GM12891 (cell line): ENCODE measurements at places on chromosomes 16 and 17.

- no peak for DNase-seq
Observed at GRCh38 chr17:75267153-75267410, 3.9 kb downstream of the MIF4GD start.

DNA sequence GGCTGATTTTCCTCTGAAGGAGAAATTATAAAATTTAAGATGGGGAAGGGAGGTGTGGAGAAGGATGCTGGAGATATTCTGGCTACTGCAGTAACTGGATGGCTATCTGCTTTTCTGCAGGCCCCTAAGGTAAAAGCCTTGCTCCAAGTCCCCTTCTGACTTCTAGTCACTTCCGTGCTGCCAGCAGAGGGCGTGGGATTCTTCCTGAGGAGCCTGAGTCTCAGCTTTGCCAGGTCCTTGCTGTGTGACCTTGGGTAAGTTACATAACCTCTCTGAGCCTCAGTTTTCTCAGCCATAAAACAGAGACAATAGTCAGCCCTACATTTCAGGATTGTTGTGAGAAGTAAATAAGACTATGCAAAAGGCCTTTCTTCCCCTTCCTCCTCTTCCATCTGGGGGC, 24.3 kb upstream of the TMEM220 start:
- DNase-seq: peak; percentile 29

- no peak for DNase-seq
Observed at GRCh38 chr16:22360963-22361659, 13.3 kb downstream of the CDR2 start.

DNA sequence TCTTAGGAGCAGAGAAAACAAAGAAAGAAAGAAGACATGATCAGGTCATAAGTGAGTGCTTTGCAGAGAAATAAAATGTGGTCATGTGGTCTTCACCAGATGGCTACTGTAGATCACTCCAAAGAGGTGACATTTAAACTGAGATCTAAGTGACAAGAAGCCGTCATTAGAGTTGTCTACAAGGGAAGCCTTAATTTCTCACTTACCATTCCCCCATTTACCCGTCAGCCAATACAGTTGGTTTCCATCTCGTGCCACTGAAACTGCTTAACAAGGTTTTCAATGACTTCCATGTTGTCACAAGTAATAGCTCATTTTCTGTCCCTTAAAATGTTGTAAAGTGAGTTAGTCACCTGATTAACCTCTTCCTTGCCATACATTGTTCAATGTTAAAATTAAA, 6.4 kb upstream of the LYRM9 start:
- no peak for DNase-seq

DNA sequence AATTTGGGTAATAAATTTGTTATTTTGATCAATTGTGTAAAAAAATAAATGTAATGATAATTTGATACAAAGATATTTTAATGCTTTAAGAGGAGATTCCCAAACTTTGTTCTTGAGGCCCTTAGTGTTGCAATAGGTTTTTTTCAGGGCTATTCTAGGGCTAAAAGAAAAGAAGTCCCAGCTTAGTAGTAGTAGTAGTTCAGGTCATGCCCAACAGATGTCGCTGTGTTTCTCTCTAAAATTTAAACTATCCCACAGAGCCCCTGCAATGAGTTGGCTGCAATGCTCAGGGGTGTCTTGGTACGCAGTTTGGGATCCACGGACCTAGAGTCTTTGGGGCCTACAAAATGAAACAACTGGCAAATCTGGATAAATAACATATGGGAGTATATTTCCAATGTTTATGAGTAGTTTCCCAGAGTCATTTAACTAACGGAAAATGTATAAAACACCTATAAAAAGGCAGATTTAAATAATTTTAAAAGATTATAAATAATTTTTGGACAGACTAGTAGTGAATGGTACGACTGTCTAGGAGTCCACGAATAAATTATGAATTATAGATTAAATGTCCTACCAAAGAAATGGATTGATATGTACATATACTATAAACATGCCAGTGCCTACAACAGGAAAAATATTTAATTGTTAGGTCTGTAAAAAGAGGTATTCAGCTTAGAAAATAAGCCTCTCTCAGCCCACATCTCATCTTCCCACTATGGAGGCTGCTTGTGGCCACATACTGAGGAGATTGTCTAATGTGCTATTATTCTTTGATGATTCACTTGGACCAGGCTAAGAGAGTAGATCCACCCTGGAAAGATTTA, 228.5 kb upstream of the PMFBP1 start:
- peak; percentile 5 for DNase-seq

GRCh38 chr16:5045499-5046115, 11.9 kb upstream of the NAGPA start:
- DNase-seq: no peak

GRCh38 chr16:54282202-54282927, 4.2 kb downstream of the IRX3 start:
- no peak for DNase-seq

DNA sequence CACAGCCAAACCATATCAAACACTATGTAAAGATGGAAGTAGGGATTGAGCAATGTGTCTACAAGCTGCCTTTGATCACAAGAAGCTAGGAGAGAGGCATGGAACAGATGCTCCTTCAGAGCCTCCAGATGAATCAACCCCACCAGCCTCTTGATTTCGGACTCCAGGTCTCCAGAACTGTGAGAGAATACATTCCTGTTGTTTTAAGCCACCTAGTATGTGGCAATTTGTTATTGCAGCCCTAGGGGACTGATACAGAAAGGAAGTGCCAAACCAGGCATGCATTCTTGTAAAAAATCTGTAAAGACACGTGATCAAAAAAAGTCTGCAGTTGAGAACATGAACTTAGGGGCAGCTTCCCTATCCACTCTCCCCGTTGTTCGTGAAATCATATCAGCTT, 91.1 kb downstream of the C17orf67 start:
- no peak for DNase-seq

DNA sequence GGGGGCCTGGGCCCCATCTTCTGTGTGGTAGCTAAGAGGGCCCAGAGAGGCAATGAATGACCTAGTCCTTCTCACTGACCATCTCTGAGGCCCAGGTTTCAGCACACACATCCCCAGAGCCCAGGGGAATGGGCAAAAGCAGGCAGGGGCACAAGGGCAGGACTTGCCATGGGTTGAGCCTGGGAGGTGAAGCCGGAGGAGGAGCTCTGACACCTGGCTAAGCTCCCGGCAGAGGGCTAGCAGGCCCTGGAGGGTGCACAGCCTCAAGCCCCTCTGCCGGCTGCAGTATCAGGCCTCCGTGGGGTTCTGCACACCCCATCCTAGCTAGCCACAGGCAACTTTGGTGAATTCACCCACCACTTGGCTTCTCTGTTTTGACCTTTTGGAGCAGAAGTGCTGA, 5.3 kb downstream of the SRCIN1 start:
- DNase-seq: no peak

GRCh38 chr17:798246-798645, 16.1 kb downstream of the MRM3 start:
- no peak for DNase-seq

DNA sequence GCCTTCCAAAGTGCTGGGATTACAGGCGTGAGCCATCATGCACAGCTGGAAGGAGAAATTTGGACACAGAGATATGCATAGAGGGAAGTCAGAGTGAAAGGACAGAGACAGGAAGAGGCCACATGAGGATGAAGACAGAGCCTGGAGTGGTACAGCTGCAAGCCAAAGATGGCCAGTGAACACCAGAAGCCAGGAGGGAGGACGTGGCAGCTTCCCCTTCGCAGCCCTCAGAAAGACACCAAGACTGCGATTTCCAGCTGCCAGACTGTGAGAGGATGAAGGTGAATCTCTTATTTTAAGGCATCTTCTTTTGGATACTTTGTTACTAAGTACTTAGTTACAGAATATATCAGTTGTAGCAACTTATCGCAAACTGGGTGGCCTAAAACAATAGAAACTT, 60.5 kb upstream of the PLCG2 start:
- no peak for DNase-seq

DNA sequence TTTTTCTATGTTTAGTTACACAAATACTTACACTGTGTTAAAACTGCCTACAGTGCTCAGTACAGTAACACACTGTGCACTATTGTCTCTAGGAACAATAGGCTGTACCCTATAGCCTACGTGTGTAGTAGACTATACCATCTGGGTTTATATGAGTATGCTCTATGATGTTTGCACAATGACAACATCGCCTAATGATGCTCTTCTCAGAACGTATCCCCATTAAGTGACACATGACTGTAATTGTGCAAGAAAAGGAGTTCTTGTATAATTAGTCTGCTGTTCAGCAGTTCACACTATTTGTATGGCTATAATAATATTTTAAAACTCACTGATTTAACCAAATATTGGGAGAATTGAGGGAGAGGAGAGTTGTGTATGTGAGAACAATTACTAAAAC, 173.7 kb downstream of the TRIM37 start:
- no peak for DNase-seq

DNA sequence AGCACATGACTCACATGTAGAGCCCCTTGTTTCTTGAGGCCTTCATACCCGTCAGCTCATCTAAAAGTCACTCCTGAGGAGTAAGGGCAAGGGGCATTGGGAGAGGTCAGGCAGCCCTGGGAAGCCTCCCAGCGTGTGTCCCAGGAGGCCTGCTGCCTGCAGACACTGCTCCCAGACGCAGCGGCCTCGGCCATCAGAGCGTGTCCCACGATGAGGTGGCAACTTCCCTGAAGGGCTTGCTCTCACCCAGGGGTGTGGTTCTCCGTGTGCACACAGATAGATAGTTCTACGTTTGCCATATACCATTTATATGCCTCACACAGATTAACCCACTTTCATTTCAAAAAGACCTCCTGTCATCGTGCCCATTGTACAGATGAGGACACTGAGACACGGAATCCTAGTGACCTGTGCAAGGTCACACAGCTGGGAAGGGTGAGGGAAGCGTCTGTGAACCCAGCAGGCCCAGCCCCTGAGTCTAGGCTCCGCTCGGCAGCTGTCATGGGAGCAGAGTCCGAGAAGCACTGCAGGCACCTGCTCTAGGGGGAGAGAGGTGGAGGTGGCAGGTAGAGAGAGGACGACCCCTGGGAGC, 8.3 kb downstream of the TUBB3 start:
- no peak for DNase-seq

GRCh38 chr16:77374384-77374783, 60.5 kb downstream of the ADAMTS18 start:
- no peak for DNase-seq

DNA sequence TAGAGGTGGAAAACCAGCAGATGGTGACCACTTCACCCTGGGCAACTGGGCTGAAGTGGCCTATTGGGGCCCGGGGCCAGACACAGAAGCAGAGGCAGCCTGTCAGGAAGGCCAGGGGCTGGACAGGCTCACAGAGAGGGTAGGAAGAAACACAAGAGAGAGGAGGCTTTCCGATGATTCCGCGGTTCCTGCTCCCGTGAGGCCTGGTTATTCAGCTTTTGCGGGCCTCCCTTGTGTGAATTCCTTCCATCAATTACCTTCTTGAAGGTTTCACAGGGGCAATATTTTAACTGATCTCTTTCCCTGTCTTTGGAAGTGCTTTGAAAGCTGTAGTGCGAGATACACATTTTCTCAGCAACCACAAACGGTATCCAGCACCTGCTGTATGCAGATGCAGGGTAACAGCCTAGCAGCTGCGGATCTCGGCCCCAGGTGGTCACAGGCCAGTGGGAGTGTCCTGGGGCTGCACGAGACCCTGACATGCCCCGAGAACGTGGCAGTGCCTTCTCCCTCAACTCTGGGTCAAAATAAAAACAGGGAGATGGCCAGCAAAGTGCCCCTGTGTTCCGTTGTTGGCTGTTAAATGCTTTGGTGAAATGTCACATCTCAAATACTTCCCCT, 11.6 kb upstream of the CMIP start:
- no peak for DNase-seq

DNA sequence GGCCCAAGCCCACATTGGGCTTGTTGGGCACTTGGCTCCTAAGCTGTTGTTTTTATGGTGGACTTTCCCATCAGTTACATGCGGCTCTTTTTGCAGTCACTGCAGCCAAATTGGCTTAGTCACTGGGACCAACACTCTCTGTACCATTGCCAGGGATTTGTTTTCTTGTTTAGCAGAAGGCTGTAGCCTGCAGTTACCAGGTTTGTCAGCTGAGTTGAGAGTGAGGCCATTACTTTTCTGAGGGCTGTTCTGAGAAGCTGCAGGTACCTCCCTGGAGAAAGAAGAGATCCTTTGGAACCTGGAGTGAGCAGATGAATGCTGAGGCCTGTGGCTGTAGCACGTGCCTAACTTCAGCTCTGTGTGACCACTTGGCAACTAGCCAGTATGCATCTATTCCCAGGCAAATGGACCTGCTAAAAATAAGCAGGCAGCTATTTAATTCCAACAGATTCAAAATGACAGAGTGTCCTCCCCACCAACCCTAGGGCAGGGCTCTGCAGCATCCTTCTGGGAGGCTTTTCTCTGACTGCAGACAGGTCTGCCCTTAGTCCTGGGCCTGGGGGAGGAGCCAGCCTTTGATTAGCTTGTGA, 12.9 kb downstream of the AKAP1 start:
- no peak for DNase-seq

GRCh38 chr17:20216154-20216815, 207.1 kb downstream of the SPECC1 start:
- DNase-seq: no peak

DNA sequence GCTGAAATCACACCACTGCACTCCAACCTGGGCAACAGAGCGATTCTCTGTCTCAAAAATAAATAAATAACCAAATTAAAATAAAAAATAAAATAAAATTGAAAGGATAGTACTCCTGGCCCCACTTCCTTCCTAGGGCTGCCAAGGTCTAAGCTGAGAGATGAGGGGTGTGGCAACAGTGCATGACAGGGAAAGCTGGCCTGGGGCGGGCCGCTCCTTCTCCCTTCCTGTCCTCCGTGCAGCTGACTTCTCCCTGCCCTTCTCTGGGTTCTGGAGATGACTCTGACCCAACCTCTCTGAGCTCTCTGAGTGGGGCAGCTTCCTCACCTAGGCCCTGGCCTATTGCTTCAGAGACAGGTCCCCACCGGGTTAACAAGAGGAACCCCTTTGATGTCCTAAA, 8.7 kb upstream of the SLC25A39 start:
- no peak for DNase-seq

GRCh38 chr16:14301169-14302030, 230.3 kb downstream of the MRTFB start:
- no peak for DNase-seq

DNA sequence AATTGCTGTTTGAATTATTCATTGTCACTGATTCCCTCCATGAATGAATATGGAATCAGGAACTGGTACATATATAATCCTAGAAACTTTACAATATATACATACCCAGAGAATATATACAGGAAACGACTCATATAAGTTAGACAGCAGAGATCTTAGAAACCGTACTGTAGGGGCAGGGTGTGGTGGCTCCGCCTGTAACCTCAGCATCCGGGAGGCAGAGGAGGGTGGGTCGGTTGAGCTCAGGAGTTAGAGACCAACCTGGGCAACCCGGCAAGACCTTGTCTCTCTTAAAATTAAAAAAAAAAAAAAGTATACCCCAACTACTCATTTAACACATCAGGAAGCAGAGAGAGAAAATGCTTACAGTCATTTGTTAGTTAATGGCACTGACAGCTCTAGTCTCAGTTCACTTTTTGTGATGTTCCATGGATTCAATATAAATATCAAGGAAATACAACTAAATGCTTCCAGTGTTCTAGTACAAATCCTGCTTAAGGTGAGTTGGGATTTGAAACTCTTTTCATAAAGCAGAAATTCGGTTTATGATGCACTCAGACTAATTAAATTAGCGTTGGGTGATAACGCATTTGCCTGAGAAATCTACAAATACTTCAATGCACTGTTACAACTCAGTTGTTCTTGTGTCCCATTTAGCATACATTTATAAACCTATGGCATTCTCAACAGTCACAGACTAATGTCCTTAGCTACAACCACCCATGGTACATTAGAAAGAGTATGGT, 5.6 kb downstream of the GLG1 start:
- peak; percentile 31 for DNase-seq

- DNase-seq: no peak
Observed at GRCh38 chr16:87366288-87366687, 17.3 kb downstream of the FBXO31 start.
